ENCODE measurements at places on chromosomes 1 and 21. TPM values are rescaled to one million over a fixed set of nuclear protein-coding genes. Genes with fewer than 3 reads are reported as not detected.

The KMO gene
- not detected for total RNA-seq

GRCh38 chr1:201085902-201086735 is 26.1 kb downstream of the CACNA1S start:
- peaks cover 18% of the 10 kb centered on the region for H3K4me1 ChIP-seq
- H3K27me3 ChIP-seq: peaks cover 13% of the 10 kb centered on the region
- DNase-seq: no peak
- H3K36me3 ChIP-seq: no peaks in the 10 kb centered on the region

The SPATA46 gene
- total RNA-seq: not detected

DNA sequence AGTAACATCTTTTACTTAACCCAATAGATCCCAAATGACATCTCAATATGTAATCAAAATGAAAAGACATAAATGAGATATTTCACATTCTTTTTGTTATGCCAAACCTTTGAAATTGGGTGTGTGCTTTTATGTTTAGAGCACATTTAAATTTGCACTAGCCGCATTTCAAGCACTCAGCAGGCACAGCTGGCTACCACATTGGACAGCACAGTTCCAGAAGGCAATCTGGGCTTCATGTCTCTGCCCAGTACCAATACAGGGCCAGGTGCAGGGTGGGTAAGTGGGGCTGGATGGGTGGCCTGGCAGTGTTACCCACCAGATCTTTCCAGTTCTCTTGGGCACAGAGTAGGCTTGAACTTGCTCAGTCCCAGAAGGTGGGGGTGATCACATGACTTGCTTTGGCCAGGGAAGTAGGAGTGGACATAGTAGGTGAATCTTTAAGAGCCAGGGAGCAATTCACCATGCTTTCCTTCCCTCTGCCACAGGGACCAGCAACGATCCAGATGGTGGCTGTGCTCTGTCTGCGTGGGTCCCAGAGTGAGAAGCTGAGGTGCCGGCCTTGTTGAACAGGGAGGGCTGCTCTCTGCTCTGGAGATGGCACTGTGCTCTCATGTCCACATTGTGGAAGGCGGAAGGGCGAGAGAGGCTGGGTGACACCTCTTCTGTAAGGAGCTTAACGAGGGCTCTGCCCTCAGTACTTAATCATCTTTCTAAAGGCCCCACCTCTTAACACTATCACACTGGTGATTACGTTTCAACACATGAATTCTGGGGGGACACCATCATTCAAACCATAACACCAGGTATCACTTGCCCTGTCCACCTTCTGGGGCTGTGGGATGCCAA is 261.4 kb downstream of the GRIK3 start:
- peak; percentile 14 for DNase-seq
- H3K27ac ChIP-seq: no peak overlapping the region
- no peak overlapping the region for H3K4me3 ChIP-seq
- H3K36me3 ChIP-seq: no peaks in the 10 kb centered on the region

GRCh38 chr1:101065575-101065974 is 40.0 kb upstream of the DPH5 start:
- H3K27me3 ChIP-seq: no peaks in the 10 kb centered on the region
- H3K4me1 ChIP-seq: no peaks in the 10 kb centered on the region
- DNase-seq: no peak
- no peak overlapping the region for H3K4me3 ChIP-seq

GRCh38 chr1:67126111-67126746 is 8.5 kb downstream of the C1orf141 start:
- H3K27me3 ChIP-seq: no peaks in the 10 kb centered on the region
- peaks cover 5% of the 10 kb centered on the region for H3K4me1 ChIP-seq
- H3K36me3 ChIP-seq: no peaks in the 10 kb centered on the region
- DNase-seq: no peak
- no peak overlapping the region for H3K4me3 ChIP-seq

The HSD3B1 gene
- total RNA-seq: not detected

DNA sequence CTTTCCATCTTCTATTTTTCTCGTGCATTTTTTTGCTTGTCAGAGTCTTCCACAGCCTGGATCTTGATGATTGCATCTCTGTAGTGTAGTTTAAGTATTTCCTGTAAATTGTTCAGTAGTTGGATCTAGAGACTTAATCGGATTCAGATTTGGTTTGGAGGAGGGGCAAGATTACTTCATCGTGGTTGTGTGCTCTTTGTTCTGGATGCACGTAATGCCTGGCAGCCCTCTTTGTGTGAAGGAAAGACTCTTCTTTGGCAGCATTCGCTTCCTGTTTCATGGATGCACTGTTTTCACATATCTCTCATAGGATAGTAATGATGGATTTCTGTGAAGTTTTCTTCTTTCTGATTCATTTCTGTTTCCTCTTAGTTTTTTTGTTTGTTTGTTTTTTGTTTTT is 14.2 kb downstream of the SEMA4A start:
- H3K4me1 ChIP-seq: peaks cover 5% of the 10 kb centered on the region
- no peak overlapping the region for H3K4me3 ChIP-seq
- peaks cover 7% of the 10 kb centered on the region for H3K36me3 ChIP-seq
- no peak for DNase-seq
- H3K27ac ChIP-seq: peak overlapping the region; percentile 4
- H3K27me3 ChIP-seq: no peaks in the 10 kb centered on the region

The TNFRSF1B gene
- not detected for total RNA-seq

The CFAP107 gene
- total RNA-seq: not detected

The RASSF5 gene
- total RNA-seq: 0.36 TPM

DNA sequence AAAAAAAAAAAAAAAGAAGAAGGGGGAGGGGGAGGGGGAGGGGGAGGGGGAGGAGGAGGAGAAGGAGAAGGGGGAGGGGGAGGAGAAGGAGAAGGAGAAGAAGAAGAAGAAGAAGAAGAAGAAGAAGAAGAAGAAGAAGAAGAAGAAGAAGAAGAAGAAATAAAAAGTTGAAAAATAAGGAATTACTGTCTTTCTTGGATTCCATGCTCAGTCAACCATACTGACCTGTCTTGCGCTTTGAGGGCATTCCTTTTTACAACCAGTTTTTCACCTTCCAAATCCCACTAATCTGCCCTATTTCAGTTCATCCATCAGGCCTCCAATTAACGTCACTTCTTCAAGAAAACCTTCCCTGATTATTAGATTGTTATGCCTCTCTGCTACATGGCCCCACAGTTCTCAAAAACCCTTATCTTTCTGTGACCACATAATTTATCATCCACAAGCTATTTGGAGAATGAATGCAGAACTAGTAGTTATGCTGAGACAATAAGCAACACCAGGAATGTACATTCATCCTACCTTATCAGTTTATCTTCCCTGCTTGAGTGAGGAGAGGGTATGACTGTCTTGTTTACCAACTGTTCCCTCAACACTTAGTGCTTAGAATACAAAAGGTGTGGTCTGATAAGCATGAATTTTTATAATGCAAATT is 57.5 kb upstream of the GUCA2A start:
- DNase-seq: no peak
- peaks cover 19% of the 10 kb centered on the region for H3K4me1 ChIP-seq
- no peak overlapping the region for H3K27ac ChIP-seq
- no peak overlapping the region for H3K4me3 ChIP-seq
- no peaks in the 10 kb centered on the region for H3K27me3 ChIP-seq

The KCNC4 gene
- 2.7 TPM for total RNA-seq

GRCh38 chr1:243964915-243965314 is 86.2 kb upstream of the ZBTB18 start:
- H3K4me1 ChIP-seq: peaks cover 16% of the 10 kb centered on the region
- H3K27ac ChIP-seq: no peak overlapping the region
- H3K27me3 ChIP-seq: no peaks in the 10 kb centered on the region
- no peak for DNase-seq
- H3K36me3 ChIP-seq: no peaks in the 10 kb centered on the region

DNA sequence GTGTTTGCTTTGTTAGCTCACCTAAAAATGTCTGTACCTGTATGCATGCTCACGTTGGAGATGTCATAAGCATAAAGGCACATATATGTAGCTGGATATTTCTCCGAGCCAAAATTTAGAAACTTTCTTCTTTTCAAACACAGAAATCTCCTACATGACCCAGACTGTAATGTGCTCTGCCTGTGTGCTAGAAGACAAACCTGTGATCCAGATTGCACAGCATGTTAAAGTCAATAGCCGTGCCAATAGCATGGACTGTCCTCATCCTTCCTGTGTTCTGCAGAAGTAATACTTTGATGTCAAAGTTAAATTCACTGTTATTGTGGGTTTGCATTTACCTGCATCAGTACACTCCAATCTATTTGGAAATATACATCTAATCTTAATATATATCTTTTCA is 346.2 kb upstream of the ZRANB2 start:
- H3K36me3 ChIP-seq: no peaks in the 10 kb centered on the region
- H3K4me1 ChIP-seq: no peaks in the 10 kb centered on the region
- no peak for DNase-seq
- no peak overlapping the region for H3K4me3 ChIP-seq
- H3K27ac ChIP-seq: no peak overlapping the region

The CALML6 gene
- total RNA-seq: 2.1 TPM

- H3K27ac ChIP-seq: no peak overlapping the region
- no peak for DNase-seq
- H3K27me3 ChIP-seq: peaks cover 20% of the 10 kb centered on the region
- H3K36me3 ChIP-seq: no peaks in the 10 kb centered on the region
- peaks cover 8% of the 10 kb centered on the region for H3K4me1 ChIP-seq
- H3K4me3 ChIP-seq: no peak overlapping the region
Observed at GRCh38 chr1:229251185-229251584, 19.7 kb upstream of the RAB4A start.

The SERPINC1 gene
- 0.51 TPM for total RNA-seq

The CASZ1 gene
- total RNA-seq: 4.1 TPM

The CFAP141 gene
- total RNA-seq: not detected

DNA sequence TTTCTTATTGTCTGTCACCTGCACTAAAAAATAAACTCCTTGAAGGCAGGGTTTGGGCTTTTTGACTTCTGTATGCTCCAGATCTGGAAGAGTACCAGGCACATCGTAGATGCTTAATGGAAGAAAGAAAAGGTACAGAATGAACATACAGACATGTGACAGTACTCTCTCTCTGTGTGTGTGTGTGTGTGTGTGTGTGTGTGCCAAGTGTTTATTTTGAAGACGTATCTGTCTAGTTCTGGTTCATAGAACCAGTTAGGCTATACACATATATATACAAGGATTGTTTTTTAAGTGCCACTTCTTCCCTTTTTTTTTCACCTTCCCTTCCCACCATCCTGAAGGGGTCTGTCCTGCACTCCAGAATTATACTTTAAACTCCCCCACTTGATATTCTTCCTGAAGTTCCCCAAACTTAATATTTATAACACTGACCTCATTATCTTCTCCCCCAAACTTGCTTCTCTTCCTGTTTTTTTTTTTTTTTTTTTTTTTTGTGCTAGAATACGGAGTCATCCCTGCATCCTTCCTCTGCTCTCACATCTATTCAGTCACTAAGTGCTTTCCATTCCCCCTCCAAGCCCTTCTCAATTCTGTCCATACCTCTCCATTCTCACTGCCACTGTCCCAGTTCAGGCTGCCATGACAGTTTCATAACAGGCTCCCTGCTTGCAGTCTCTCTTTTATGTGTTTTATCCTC is 5.4 kb upstream of the KCNA3 start:
- no peak overlapping the region for H3K27ac ChIP-seq
- H3K4me3 ChIP-seq: no peak overlapping the region
- no peak for DNase-seq
- no peaks in the 10 kb centered on the region for H3K36me3 ChIP-seq
- H3K27me3 ChIP-seq: peaks cover 44% of the 10 kb centered on the region

DNA sequence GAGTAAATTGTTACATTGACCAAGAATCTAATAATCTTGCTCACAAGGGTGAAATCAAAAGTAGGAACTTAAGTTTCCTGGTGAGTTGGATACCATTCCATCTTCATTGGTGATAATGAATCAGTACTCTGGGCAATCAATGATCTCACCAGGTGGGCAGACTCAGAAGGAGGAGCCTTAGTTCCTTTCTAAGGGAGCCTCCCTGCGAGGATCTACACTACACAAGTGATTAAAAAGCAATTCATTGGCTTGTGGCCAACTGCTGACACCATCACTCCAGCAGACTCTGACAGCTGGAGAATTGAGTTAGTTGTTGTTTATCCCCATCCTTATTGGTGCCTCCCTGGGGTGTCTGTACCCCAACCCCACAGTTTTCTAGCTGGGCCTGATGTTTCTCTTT is 84.1 kb upstream of the VANGL1 start:
- no peak overlapping the region for H3K4me3 ChIP-seq
- peaks cover 16% of the 10 kb centered on the region for H3K4me1 ChIP-seq
- no peak for DNase-seq
- H3K36me3 ChIP-seq: no peaks in the 10 kb centered on the region

The PTAFR gene
- total RNA-seq: not detected

The GNL2 gene
- 47.6 TPM for total RNA-seq

- no peak for DNase-seq
- H3K27me3 ChIP-seq: peaks cover 5% of the 10 kb centered on the region
- no peaks in the 10 kb centered on the region for H3K4me1 ChIP-seq
- no peaks in the 10 kb centered on the region for H3K36me3 ChIP-seq
- H3K4me3 ChIP-seq: no peak overlapping the region
Observed at GRCh38 chr1:179440971-179441370, 75.2 kb downstream of the AXDND1 start.

GRCh38 chr21:39852021-39852721 is 15.1 kb upstream of the PCP4 start:
- H3K27me3 ChIP-seq: no peaks in the 10 kb centered on the region
- H3K36me3 ChIP-seq: no peaks in the 10 kb centered on the region
- no peak for DNase-seq
- no peak overlapping the region for H3K4me3 ChIP-seq

The NR1I3 gene
- not detected for total RNA-seq

- peaks cover 35% of the 10 kb centered on the region for H3K36me3 ChIP-seq
- DNase-seq: no peak
- peaks cover 3% of the 10 kb centered on the region for H3K4me1 ChIP-seq
Observed at GRCh38 chr1:40762144-40762923, 21.3 kb upstream of the KCNQ4 start.

DNA sequence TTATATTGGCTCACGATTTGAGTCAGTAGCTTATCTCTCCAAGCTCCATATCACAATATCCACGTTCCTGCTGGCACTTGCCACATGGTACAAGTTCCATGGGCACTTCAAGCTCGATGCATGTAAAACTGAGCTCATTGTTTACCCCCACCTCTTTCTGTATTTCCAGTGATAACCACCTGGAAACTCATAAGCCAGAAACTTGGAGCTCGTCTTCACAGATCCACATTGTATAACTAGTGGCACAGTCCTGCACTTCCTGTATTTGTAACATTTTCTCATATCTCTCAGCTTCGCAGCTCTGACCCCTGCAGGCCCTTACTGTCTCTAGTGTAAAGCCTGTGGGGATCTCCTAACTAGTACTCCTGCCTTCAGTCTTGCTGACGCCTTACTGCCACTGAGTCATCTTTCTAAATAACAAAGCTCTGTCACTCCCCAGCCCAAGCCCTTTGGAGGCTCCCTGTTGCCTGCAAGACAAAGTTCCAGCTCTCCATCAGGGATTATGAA is 6.5 kb upstream of the C2CD4D start:
- peaks cover 12% of the 10 kb centered on the region for H3K27me3 ChIP-seq
- no peak overlapping the region for H3K4me3 ChIP-seq
- no peak for DNase-seq
- H3K4me1 ChIP-seq: peaks cover 7% of the 10 kb centered on the region
- peaks cover 3% of the 10 kb centered on the region for H3K36me3 ChIP-seq
